Activated T-helper 9 cell treated with anti-CD3 and anti-CD28 coated beads, Interleukin-2, amount 50 U/mL, for 16 hours (primary cell): ENCODE measurements at places on chromosomes 4 and X.

DNA sequence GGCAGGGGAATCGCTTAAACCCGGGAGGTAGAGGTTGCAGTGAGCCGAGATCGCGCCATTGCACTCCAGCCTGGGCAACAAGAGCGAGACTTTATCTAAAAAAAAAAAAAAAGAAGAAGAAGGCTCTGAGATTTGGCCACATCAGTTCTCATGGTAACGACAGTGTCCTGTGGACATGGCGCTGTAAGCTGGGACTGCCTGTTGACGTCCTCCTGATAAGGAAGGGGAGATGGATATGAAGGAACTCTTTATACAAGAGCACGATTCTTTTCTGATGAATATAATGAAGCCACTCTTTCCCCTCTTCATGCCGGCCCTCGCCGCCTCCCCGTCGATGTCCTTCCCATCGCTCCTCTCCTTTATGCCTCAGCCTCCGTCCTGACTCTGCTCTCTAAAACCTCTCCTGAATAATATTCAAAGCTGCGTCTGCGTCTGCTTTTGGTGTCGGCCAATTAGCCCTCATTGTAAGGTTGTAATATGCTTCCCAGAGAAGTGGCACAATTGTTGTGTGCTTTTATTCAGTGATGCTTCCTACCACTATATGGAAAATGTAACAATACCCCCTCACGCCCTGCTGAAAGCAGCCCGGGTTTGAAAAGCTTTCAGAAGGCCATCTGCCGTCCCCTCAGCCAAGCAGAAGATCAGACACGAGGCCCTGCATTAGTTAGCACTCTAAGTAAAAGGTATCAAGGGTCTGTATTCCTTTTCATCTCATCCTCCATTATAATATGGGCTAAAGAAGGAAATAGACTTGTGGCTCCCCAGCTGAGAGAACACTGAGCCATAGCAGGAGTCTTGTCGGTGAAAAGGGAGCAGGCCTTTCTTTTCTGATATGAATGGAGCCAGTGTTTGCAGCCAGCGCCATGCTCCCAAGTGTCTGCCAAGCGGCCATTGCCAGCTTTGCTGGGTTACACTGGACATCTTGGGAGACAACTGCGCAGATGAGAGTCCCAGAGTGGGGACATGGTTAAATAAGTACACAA, 22.1 kb upstream of the SCOC start:
- DNase-seq: no peak

DNA sequence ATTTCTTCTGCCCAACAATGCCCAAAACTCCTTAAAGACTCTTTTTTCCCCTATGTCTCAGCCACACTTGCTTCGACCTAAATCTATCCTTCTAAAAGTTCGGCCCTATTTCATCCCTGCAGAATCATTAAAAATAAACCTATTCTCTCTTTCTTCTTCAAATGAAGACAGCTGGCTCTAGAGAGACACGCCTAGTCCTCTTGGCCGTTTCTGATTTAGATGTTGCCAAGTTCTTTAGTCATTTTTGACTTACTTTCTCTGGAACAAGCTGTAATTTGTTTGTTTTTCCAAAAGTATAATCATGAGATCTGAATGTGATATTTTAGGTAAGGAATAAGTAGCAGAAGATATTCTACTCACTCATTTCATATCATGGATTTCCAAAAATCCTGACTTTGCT, 211.6 kb downstream of the CENPC start:
- DNase-seq: no peak

- no peak for DNase-seq
Observed at GRCh38 chr4:71261633-71262121, 77.1 kb upstream of the SLC4A4 start.

DNA sequence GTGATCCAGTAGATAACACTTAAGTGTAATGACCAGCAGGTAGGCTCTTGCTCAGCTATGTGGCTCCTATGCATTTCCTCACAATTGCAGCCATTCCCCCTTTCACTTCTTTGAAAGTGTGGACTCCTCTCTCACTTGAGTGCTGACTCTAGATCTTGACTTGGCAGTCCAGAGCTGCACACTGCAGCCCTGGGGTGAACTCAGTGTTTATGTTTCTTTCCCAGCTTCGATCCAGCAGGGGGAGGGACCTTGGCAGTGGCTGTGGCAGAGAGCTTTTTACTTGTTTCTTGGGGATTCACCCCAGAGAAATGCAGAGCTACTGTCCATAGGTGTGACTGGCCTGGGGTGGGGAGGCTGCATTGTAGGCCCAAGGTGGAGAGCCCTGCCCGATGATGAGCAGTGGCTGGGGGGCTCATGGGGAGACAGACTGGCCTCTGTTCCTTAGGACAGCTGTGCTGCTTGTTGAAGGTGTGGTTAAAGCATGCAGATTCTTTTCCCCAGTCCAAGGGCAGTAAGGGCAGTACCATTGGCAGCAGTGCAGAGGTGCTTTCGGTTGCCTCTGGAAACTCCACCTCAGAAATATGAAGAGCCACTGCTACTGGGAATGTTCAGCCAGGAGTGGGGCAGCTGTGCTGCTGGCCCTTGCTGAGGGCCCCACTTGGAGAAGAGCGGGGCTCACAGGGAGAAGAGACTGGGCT, 134.7 kb downstream of the SH3BGRL start:
- DNase-seq: no peak

DNA sequence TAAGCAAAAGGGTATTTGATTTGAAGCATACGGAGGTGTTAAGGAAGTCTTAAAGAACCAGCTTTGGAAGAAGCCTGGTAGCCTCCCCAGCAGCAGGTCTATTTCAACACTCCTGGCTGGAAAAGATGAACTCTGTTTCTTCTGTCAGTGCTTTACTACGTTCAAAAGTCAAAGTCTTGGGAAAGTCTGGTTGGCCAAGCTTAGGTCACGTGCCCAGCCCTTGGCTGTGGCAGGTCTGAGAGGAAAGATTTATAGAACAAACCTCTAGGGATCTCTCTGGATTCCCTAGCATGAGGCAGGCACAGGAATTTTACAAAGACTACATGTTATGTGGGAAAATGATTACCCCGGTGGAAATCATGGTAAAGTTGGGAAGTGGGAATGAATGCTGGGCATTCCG, 8.6 kb upstream of the ARHGAP10 start:
- no peak for DNase-seq

GRCh38 chr4:88166608-88167007, 8.2 kb upstream of the ABCG2 start:
- no peak for DNase-seq
